ENCODE measurements at places on chromosomes 6 and 20. TPM values are rescaled to one million over a fixed set of nuclear protein-coding genes. Genes with fewer than 3 reads are reported as not detected.

BHLHE23 gene
- total RNA-seq, result 0.49 TPM

LY6G6F gene
- total RNA-seq, result not detected

HLA-DPB1 gene
- total RNA-seq, result not detected

- H3K27me3 ChIP-seq, result no peaks in the 10 kb centered on the region
- H3K4me3 ChIP-seq, result no peak overlapping the region
- H3K36me3 ChIP-seq, result no peaks in the 10 kb centered on the region
Measured at GRCh38 chr6:53974941-53975340, 136.3 kb upstream of the MLIP start.

SCUBE3 gene
- 1.5 TPM for total RNA-seq

GRCh38 chr6:148173548-148173947 is 169.1 kb upstream of the SASH1 start:
- no peaks in the 10 kb centered on the region for H3K27me3 ChIP-seq
- no peak for DNase-seq
- no peak overlapping the region for H3K27ac ChIP-seq
- H3K36me3 ChIP-seq, result no peaks in the 10 kb centered on the region
- no peak overlapping the region for H3K4me3 ChIP-seq

DNA sequence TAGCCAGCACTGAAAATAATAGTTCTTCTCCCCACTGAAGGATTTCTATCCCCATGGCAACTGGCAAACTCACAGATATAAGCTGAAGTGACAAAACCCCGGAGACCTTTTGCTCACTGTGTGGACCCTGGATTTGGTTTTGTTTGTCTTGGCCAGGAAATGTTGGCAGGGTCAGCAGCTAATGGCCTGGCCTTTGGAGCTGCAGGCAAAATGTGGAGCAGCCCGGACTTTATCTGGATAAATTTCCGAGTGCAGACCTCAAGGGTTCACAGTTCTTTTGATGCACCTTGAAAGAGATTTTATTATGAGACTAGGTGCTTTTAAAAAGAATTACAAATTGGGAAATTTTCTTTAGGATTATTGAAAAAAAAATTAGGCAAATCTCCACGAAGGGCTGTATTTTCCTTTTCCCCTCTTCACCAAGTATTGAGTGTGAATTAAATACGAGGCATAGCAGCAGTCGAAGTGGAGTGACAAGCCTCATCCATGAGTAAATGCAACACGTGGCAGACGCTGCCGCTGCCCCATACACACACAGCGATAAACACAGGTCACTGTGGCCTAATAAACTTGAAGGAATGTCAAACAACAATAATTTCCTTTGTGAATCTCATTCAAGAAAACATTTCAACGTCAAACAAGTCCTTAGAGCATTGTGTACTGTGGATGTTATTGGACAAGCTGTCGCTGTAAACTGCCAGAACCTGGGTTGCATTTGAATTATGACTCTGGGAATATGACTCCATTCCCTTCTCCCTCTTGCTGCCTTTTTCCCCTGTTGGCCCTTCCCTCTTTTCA is 35.1 kb upstream of the CCN6 start:
- no peaks in the 10 kb centered on the region for H3K36me3 ChIP-seq
- no peaks in the 10 kb centered on the region for H3K4me1 ChIP-seq
- no peaks in the 10 kb centered on the region for H3K27me3 ChIP-seq
- DNase-seq, result no peak
- H3K4me3 ChIP-seq, result no peak overlapping the region

DNA sequence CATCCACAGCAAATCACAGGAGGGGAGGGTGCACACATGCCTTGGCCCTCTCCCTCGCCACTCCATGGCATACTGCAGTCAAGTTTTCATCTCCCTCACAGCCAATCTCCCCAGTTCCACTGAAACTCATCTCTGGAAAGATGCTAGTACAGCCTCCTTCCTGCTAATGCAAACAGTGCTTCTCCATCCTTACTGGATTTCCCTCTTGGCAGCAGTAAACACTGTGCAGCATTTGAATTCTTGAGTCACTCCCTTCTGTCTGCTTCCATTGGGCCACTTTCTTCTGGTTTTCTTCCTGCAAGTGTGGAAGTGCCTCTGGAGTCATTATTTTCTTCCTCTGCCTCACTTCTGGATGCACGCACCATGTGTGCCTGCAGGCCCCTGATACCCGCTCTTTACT is 460.3 kb downstream of the QKI start:
- no peaks in the 10 kb centered on the region for H3K27me3 ChIP-seq
- no peak overlapping the region for H3K27ac ChIP-seq
- H3K36me3 ChIP-seq, result no peaks in the 10 kb centered on the region
- no peaks in the 10 kb centered on the region for H3K4me1 ChIP-seq
- DNase-seq, result no peak

DNA sequence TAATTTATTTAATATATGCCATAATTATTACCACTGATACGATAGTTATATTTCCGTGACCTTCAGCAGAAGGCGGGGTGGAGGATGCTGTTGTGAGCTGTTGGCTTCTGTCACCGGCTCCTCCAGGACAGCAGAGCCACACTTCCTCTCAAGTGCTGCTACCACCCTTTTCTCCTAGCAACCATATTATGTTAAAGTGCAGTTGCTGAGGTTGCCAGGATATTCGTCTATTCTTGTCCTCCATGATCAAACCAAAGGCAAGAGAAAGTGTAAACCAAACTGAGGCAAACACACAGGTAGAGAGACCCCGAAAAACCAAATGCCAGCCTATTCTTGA is 27.8 kb downstream of the RGS17 start:
- no peaks in the 10 kb centered on the region for H3K27me3 ChIP-seq
- no peak for DNase-seq
- H3K4me1 ChIP-seq, result no peaks in the 10 kb centered on the region
- H3K36me3 ChIP-seq, result no peaks in the 10 kb centered on the region
- H3K4me3 ChIP-seq, result no peak overlapping the region

DNA sequence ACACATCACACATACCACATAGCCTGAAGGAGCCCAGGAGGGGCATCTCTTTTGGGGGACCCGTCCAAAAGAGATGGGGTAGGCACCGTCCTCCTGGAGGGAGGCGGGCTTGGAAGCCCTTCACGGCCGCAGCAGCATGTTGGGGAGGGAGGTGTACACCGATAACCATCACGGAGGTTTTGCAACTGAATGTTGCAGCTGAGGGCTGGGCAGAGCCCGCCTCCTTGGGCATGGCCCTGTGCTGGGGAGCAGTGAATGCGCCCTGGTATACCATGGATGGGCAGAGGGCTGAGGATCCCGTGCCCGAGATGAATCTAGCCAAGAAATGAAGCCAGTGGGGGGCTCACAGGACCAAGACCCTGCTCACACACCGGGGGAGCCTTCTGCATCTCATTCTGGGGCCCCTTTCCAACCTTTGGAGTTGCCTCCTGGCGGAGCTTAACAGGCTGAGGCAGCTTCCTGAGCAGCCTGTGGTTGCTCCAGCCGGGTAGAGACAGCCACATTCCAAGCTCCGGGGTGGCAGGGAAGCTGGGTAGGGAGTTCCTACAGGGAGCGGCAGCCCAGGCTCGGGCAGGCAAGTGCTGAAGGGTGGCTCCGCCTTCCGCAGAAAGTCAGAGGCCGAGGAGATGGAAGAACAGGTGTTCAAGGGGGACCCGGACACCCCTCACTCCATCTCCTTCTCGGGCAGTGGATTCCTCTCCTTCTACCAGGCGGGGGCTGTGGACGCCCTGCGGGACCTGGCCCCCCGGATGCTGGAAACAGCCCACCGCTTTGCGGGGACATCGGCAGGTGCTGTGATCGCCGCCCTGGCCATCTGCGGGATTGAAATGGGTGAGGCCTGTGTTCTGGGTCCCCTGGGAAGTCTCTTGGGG is at the start of gene PNPLA1:
TSS of gene PNPLA1 (plus strand) at position 227 of the 872 bp plus-strand sequence. CDS start at position 627, 400 bp downstream.
- DNase-seq, result no peak
- H3K4me3 ChIP-seq, result no peak within 1 kb of the TSS
- peak within 1 kb of the TSS; percentile 71 for H3K27ac ChIP-seq
- H3K36me3 ChIP-seq, result no peaks in the 10 kb centered on the region

GRCh38 chr20:54361475-54361874 is 113.9 kb upstream of the DOK5 start:
- no peak overlapping the region for H3K27ac ChIP-seq
- H3K4me3 ChIP-seq, result no peak overlapping the region
- no peak for DNase-seq
- no peaks in the 10 kb centered on the region for H3K4me1 ChIP-seq

GRCh38 chr6:56041591-56041990 is 166.2 kb upstream of the BMP5 start:
- H3K36me3 ChIP-seq, result no peaks in the 10 kb centered on the region
- no peak overlapping the region for H3K4me3 ChIP-seq
- H3K27me3 ChIP-seq, result no peaks in the 10 kb centered on the region
- DNase-seq, result no peak
- H3K4me1 ChIP-seq, result no peaks in the 10 kb centered on the region

GRCh38 chr6:148140772-148141557 is 201.7 kb upstream of the SASH1 start:
- peak overlapping the region; percentile 1 for H3K27ac ChIP-seq
- H3K4me1 ChIP-seq, result peaks cover 8% of the 10 kb centered on the region
- no peaks in the 10 kb centered on the region for H3K27me3 ChIP-seq
- DNase-seq, result no peak
- no peak overlapping the region for H3K4me3 ChIP-seq
- no peaks in the 10 kb centered on the region for H3K36me3 ChIP-seq

TGM3 gene
- total RNA-seq, result not detected

DNA sequence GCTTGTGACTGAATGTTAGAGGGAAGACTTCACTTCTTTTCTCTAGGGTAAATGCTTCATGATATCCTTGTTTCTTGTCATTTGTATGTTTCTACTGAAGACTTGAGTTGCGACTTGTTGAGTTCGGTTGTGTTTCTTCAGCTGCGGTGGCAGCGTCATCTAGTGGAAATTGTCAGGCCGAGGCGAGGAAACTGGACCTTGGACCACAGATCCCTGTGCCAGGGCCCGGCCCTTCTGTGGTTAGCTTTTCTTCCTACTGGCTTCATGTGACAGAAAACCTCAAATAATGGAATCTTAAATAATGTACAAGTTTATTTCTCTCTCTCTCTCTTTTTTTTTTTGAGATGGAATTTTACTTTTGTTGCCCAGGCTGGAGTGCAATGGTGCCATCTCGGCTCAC is 12.4 kb downstream of the MTHFD1L start:
- H3K36me3 ChIP-seq, result no peaks in the 10 kb centered on the region
- no peak overlapping the region for H3K4me3 ChIP-seq
- H3K27ac ChIP-seq, result no peak overlapping the region
- peaks cover 18% of the 10 kb centered on the region for H3K4me1 ChIP-seq

SNAP25 gene
- total RNA-seq, result not detected

DNA sequence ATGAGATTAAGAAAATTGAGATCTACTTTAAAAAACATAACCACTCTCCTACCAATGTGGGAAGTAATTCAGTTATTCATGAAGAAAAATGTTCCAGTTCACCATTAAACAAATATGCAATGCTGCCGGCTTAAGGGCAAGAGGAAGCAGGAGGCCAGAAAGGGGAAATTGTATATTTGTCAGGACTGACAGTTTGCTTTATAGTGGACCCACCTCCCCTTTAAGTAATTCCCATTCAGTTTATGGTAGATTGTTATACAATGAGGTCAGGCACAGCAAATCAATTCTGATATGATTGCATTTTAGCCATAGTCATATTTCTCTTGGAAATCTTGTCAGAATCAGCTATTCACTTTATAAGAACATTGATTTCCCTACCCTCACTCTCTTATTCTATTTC is 547.8 kb downstream of the FRK start:
- no peaks in the 10 kb centered on the region for H3K27me3 ChIP-seq
- H3K4me3 ChIP-seq, result no peak overlapping the region
- H3K4me1 ChIP-seq, result no peaks in the 10 kb centered on the region
- no peak for DNase-seq

GRCh38 chr6:128713461-128713860 is 169.5 kb upstream of the LAMA2 start:
- no peaks in the 10 kb centered on the region for H3K36me3 ChIP-seq
- H3K4me3 ChIP-seq, result no peak overlapping the region
- no peak overlapping the region for H3K27ac ChIP-seq
- peaks cover 1% of the 10 kb centered on the region for H3K27me3 ChIP-seq
- H3K4me1 ChIP-seq, result no peaks in the 10 kb centered on the region

Measured in Caco-2 (cell line).